Naive thymus-derived CD4-positive, alpha-beta T cell (primary cell): ENCODE measurements at places on chromosomes 7 and 10.
A peak's percentile ranks its signal among the peaks of the same experiment; 100 is the strongest.

DNA sequence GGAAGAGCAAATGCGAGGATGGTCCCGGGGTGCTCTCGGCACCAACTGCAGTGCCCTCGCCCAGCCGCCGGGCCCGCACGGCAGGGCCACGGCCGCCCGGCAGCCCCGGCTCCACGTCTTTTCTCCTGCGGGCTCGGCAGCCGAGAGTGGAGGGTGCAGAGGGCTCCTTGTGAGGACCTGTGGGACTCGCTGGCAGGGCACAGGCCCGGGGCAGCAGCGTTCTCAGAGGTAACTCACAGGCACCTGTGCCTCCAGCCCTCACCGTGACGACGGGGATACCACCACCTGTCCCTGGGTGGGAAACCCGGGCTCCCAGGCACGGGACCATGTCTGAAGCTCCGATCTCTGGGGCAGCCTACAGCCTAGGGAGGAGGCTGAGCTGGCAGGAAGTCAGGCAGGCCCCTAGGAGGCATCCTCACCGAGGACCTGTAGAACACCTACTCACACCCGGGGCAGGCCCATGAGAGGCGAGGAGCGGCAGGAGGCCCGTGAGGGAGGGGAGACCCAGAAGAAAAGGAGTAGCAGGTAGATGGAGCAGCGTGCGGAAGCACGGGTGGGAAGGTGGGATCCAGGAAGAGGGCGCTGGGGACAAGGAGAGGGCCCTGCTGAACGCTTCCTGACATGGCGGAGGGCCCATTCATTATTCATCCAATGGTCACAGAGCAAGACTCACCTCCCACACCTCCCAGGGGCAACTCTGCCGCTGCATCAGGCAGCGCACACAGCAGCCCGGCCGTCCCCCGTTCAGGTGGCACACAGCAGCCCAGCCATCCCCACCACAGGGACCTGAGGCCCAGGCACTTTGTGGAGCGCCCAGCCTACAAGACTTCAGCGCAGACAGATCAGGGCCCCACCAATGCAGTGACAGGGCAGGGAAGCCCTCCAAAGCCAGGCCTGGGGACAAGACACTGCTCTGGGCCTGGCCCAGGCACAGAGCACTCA, 244.9 kb downstream of the MAD1L1 start:
- DNase-seq, result no peak

GRCh38 chr7:139117599-139118233, 8.2 kb upstream of the ZC3HAV1 start:
- DNase-seq, result no peak

DNA sequence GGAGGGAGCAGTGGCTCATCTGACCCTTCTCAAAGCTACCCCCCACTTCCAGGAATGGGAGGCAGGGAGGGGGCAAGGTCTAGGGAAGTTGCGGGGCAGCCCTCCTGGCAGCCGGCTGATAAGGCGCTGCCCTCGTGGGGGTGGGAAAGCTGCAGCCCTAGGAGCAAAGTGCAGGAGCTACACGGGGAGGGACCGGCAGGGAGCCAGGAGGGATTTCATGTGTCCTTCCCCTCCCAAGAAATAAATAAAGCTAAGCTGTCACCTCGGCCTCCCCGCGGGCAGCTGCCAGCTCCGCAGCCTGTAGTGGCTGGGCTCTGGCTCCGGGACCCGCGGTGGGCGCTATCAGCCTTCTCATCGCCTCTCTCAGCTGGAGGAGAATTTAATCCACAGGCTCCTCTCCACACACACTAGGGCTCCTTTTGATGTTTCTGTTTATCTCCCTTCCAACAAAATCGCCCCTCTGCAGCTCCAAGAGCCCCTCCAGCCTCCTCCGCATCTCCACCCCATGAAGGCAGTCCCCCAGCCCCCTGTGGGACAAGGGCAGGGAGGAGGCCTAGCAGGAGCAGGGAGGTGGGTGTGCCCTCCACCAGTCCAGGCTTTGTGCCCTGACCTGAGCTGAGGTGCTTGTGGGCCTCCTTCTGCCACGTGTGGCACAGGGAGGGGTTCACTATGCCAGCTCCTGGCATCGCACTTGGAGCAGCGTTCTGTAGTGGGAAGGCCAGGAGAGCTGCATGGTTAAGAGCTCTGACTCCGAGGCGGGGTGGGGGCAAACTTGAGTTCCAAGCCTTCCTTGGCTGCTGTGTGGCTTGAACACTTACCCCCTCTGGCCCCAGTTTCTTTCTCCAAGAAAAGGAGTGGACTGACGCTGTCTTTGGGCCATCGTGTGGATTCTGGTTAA, 80.5 kb downstream of the C10orf105 start:
- no peak for DNase-seq

DNA sequence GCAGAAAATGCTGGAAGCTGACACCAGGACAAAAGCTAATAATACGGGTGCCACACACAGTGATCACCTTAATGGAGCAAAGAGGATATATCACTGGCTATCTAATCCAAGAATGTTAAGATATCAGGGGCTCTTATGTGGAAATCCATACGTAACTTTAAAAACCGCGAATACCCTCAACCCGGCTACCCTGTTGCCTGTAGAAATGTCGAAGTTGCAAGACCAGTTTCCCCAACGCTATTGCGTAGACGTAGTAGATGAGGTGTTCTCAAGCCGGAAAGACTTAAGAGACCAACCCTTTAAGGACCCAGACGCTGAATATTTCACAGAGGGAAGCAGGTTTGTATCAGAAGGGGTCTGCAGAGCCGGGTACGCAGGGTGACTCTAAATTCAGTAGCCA, 7.9 kb upstream of the CYREN start:
- no peak for DNase-seq

GRCh38 chr10:104664205-104664604, 23.1 kb downstream of the SORCS3 start:
- DNase-seq, result no peak

DNA sequence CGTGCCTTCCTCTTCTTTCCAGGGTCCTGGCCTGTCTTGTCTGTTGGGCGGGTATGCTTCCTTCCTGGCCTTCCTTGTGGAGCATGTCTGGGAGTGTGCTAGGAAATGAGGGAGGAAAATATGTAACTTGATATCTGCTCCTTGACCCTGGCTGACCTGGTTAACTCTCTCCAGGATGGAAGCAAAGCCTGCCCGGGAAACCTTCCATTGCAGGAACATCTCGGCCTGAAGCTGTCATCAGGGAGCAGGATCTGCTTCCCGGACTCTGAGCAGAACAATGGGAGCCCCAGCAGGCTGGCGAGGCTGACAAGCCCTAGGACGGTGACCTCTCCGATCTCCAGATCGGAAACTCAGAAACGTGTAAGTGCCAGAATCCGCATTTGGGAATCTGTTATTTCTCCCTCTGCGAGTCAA, 340.3 kb downstream of the FRMD4A start:
- DNase-seq, result no peak

DNA sequence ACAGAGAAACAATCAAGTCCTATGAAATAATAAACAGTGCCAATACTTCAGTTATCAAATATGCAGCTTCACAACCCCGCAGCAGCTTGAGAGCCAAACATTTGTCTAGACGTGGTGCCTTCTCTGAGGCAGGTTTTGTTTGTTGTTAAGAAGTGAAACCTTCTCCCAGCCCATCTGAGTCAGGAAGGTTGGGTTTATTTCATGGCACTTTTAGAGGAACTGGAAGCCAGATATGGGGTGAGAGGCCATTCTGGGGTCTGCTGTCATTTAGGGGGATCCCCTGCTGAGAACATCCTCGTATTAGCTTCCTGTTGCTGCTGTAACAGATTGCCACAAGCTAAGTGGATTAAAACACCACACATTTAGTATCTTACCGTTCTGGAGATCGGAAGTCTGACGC, 113.6 kb downstream of the GRK5 start:
- DNase-seq, result no peak

DNA sequence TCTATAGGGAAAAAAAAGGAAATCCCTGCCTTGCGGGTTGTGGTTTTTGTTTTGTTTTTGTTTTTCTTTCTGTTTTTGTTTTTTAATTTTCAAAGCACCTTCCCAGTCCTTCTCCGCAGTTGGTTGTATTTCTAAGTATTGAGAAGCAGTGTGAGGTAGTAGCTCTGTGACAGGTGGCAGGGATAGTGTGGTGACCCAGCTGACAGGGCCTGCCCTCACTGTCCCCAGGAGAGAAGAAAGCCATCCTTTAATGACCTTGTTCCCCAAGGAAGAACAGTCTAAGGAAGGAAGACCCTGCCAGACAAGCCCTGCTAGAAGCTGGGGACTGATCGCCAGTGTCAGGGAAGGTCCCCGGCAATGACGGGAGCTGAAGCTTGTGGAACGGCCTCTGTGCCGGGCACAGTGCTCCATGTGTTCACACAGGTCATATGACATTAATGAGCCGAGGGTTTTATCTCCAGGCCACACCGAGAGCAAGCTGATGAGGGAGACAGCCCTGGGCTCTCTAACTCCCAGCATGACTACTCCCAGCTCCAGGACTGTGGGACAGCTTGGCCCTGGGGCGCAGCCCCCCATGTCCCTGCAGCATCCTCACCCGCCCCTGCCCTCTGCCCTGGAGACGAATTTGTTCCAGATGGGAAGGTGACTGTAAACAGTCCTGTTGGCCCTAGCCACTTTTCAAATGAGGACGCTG, 69.0 kb upstream of the LRRC18 start:
- no peak for DNase-seq

GRCh38 chr10:114885443-114885842, 52.6 kb upstream of the TRUB1 start:
- no peak for DNase-seq

GRCh38 chr7:158299607-158300006, 288.0 kb downstream of the PTPRN2 start:
- no peak for DNase-seq

- no peak for DNase-seq
Measured at GRCh38 chr7:133702960-133703359, 424.2 kb upstream of the LRGUK start.

GRCh38 chr10:84546609-84547008, 218.2 kb downstream of the CCSER2 start:
- DNase-seq, result no peak

DNA sequence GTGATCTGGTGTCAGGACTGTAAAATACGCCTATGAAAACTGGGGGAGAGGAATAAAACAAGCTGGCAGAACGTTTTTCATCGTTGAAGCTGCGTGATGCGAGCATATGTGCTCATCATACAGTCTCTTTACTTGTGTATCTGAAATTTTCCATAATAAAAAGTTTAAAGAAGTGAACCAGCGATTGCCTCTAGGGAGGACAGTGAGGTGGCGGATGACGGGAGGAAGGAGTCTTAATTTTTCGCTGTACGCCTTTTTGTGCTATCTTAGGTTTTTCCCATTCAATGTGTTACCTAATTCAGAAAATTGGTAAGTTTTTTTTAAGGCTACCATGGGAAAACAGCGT, 891 bp upstream of the WAPL start:
- no peak for DNase-seq

GRCh38 chr10:105974803-105975456, 1189.6 kb downstream of the SORCS1 start:
- no peak for DNase-seq

GRCh38 chr10:63446716-63447440, 18.9 kb downstream of the JMJD1C start:
- DNase-seq, result no peak

- peak; percentile 33 for DNase-seq
Measured at GRCh38 chr10:134247-135131, 766 bp upstream of the ZMYND11 start.

DNA sequence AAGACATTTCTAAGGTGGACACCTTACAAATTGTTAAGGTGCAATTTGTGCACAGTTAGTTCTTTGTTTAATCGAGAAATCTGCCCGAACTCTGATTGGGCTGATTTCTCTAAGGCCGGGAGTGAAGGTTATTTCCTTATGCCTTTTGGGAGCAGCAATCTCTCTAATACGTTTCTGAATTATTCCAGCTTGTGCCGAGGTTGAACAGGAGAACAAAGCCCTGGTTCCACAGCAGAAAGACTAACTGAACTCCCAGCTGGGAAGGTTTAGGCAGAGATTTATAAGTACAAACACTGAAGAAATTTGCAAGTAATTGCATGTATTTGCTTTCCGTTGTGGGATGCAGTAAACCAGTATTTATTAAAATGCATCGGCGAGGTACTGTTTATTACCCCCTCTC, 116.8 kb downstream of the GLI3 start:
- no peak for DNase-seq

GRCh38 chr10:22837771-22838170, 90.1 kb upstream of the ARMC3 start:
- no peak for DNase-seq

- no peak for DNase-seq
Measured at GRCh38 chr7:33698041-33698440, 207.3 kb upstream of the BMPER start.

- DNase-seq, result peak; percentile 77
Measured at GRCh38 chr10:101214446-101215396, 14.5 kb downstream of the LBX1 start.

DNA sequence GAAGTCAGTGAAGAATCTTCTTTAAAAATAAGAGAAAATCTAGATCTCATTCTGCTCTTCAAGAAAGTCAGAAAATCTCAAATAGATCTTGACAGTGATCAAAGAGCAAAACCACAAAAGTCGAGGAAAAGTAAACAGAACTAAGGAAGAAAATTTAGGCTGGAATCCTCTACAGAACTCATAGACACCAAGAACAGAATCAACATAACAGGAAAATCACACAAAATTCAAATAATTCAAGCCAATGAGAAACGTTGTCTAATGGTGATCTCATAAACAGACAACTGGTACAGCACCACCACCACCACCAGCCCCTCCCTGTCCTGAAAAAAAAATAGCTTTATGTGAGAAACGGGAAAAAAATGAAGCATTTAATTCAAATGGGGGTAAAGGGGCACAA, 6.9 kb downstream of the ITGB1 start:
- no peak for DNase-seq

DNA sequence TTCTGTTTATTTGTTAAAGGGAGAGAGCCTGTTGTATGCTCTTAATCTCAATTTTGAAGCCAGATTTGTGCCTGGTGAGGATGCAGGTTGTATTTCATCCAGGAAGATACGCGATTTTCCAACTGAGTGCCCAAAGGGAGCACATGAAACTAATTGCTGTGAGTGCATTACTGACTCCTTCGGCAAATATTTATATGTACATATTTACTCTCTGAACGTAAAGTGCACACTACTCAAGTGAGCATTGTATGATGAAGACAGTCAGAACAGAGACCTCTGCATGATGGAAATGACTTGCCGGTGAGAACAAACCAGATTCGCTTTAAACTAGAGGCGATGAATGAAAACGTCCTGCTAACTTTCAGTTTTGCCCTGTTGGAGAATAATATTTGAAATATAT, 130.1 kb downstream of the MALRD1 start:
- no peak for DNase-seq

GRCh38 chr10:69685802-69686585, 55.9 kb downstream of the FAM241B start:
- DNase-seq, result no peak

- DNase-seq, result no peak
Measured at GRCh38 chr7:100369105-100369504, 4.2 kb upstream of the PILRA start.

DNA sequence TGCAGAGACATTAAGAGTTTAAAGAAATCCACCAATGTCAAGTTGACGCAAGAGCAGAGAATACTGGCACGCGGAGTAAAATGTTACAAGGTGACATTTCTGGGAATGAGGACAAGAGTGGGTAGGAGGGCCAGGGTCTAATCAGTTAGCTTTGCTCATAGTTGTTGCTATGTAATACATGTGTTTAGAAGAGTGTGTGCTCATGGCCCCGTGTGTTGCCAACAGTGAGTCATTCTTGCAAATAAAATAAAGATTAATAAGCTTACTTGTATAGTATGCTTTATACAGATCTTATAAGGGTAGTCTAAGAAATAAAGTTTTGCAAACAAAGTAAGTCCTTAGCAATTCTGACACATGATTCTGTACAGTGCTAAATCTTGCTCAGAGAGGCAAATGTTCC, 64.5 kb downstream of the DNMBP start:
- no peak for DNase-seq

GRCh38 chr7:141461924-141462323, 89.3 kb upstream of the AGK start:
- no peak for DNase-seq

- DNase-seq, result no peak
Measured at GRCh38 chr7:156397249-156397648, 243.3 kb upstream of the RNF32 start.
